ENCODE measurements at places on chromosomes 6 and 20. TPM values are rescaled to one million over a fixed set of nuclear protein-coding genes. Genes with fewer than 3 reads are reported as not detected.

GATA5 gene
- total RNA-seq = not detected

PPP1R14C gene
- total RNA-seq = 3.0 TPM

TTLL9 gene
- total RNA-seq = 0.29 TPM

FAM83B gene
- total RNA-seq = 0.29 TPM

ZC2HC1B gene
- total RNA-seq = not detected

DEFB132 gene
- total RNA-seq = not detected

CST7 gene
- total RNA-seq = not detected

MMP24 gene
- 6.5 TPM for total RNA-seq

ULBP3 gene
- total RNA-seq = 11.0 TPM

SIRPD gene
- total RNA-seq = 0.19 TPM

SIGLEC1 gene
- not detected for total RNA-seq

TSHZ2 gene
- 0.63 TPM for total RNA-seq
